Osteoblast (primary cell): ENCODE measurements at places on chromosomes 5 and 9. TPM values are rescaled to one million over a fixed set of nuclear protein-coding genes. Genes with fewer than 3 reads are reported as not detected.

COL5A1 gene
- 571 and 801 TPM in 2 replicates for total RNA-seq

RNF38 gene
- total RNA-seq = 12.4 and 12.7 TPM in 2 replicates

DNA sequence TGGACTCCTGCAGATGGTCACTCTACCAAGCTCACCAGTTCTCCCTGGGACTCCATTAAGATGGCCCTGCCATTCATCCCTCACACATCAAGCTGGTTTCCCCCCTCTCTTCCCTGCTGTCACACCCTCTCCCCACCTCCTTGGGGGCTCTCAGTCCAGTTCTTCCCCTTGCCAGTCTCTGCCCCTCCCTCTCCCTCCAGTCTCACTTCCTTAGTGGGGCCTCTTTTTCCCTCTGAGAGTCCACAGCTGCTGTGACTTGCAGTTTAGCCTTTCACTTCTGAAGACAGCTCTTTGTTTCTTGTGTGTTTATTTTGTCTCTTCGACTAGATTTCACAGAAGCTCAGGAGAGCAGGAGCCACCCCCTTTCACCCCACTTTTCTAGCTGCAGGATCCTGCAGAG is 10.5 kb downstream of the DOCK2 start:
- H3K4me3 ChIP-seq = no peak overlapping the region
- H3K27me3 ChIP-seq = no peaks in the 10 kb centered on the region
- DNase-seq = no peak
- no peaks in the 10 kb centered on the region for H3K36me3 ChIP-seq
- peaks cover 15% of the 10 kb centered on the region for H3K4me1 ChIP-seq

GRCh38 chr5:81650987-81651386 is 99.9 kb downstream of the SSBP2 start:
- no peak overlapping the region for H3K4me3 ChIP-seq
- H3K27me3 ChIP-seq = no peaks in the 10 kb centered on the region
- DNase-seq = no peak
- no peaks in the 10 kb centered on the region for H3K36me3 ChIP-seq
- H3K27ac ChIP-seq = no peak overlapping the region

IPPK gene
- 7.7 and 9.4 TPM in 2 replicates for total RNA-seq
